ENCODE measurements at places on chromosomes 12 and 14.
A peak's percentile ranks its signal among the peaks of the same experiment; 100 is the strongest.

GRCh38 chr14:53536446-53536845 lies 383.3 kb upstream of the DDHD1 start:
- H3K36me3 ChIP-seq, result no peaks in the 10 kb centered on the region
- no peak overlapping the region for H3K27ac ChIP-seq
- DNase-seq, result no peak
- no peaks in the 10 kb centered on the region for H3K4me1 ChIP-seq

DNA sequence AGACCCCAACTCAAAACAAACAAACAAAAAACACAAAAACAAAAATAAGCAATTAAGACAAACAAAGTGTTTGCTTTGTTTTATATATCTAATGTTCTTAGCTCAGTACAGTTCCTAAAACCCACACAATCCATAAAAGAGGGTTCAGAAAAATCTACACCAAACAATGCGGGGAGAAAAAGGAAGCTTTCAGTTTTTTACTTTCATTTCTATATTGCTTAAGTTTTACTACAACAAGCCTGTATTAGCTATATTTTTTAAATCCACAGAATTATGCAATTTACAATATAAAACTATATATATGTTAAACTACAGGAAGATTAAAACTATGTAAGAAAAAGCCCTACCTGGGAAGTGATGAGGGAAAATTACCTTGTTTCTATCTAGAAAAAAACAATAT lies 41.4 kb downstream of the CLIP1 start:
- H3K36me3 ChIP-seq, result peaks cover 14% of the 10 kb centered on the region
- H3K4me1 ChIP-seq, result no peaks in the 10 kb centered on the region
- no peaks in the 10 kb centered on the region for H3K27me3 ChIP-seq
- no peak for DNase-seq
- no peak overlapping the region for H3K27ac ChIP-seq

- no peaks in the 10 kb centered on the region for H3K27me3 ChIP-seq
- H3K4me1 ChIP-seq, result no peaks in the 10 kb centered on the region
- H3K4me3 ChIP-seq, result no peak overlapping the region
- no peak for DNase-seq
Observed at GRCh38 chr12:7375145-7375543, 68.8 kb downstream of the CD163L1 start.

DNA sequence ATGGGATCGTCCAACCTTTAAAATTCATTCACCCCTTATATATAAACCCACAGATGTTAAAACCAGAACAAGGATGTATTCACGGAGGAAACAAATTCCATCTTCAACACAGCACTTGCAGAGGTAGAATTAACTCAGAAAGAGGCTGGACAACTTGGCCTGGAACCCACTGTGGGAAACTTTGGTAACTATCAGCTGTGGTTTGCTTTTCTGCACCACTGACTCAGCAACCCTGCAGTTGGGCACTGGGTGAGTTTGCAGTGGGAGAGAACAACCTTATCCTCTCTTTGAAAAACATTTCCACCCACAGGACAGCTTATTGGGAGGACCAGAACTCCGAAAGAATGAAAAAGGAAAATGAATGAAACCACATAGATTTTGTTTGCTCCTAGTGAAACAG lies 66.3 kb downstream of the ZNF664 start:
- no peaks in the 10 kb centered on the region for H3K36me3 ChIP-seq
- no peak for DNase-seq
- no peaks in the 10 kb centered on the region for H3K4me1 ChIP-seq
- no peak overlapping the region for H3K4me3 ChIP-seq
- H3K27ac ChIP-seq, result no peak overlapping the region
- no peaks in the 10 kb centered on the region for H3K27me3 ChIP-seq

GRCh38 chr12:123950476-123951349 lies 21.9 kb downstream of the CCDC92 start:
- no peaks in the 10 kb centered on the region for H3K4me1 ChIP-seq
- no peaks in the 10 kb centered on the region for H3K27me3 ChIP-seq
- H3K27ac ChIP-seq, result no peak overlapping the region
- H3K4me3 ChIP-seq, result no peak overlapping the region

GRCh38 chr12:124216966-124217365 lies 77.9 kb upstream of the RFLNA start:
- no peak overlapping the region for H3K27ac ChIP-seq
- no peaks in the 10 kb centered on the region for H3K4me1 ChIP-seq
- no peak for DNase-seq
- H3K4me3 ChIP-seq, result no peak overlapping the region
- H3K36me3 ChIP-seq, result no peaks in the 10 kb centered on the region

DNA sequence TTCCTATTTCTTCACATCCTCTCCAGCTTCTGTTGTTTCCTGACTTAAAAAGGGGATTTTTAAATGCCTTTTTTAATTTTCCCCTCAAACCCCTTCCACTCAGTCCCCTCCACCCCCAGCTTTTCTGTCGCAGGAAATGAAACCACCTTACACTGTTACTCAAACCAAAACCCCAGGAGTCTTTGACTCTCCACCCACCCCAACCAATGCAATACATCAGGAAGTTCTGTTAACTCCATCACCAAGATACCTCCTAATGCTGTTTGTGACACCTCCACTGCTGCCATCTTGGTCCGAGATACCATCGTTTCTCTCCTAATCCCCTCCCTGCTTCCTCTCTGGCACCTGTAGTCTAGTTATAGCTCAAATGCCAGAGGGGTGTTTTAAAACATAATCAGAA lies 25.4 kb upstream of the CPM start:
- DNase-seq, result no peak
- H3K4me3 ChIP-seq, result no peak overlapping the region
- no peaks in the 10 kb centered on the region for H3K36me3 ChIP-seq
- no peak overlapping the region for H3K27ac ChIP-seq

GRCh38 chr12:57896115-57896433 lies 45.3 kb upstream of the ATP23 start:
- DNase-seq, result no peak
- H3K27ac ChIP-seq, result peak overlapping the region; percentile 82
- no peaks in the 10 kb centered on the region for H3K36me3 ChIP-seq
- H3K27me3 ChIP-seq, result no peaks in the 10 kb centered on the region
- no peak overlapping the region for H3K4me3 ChIP-seq

DNA sequence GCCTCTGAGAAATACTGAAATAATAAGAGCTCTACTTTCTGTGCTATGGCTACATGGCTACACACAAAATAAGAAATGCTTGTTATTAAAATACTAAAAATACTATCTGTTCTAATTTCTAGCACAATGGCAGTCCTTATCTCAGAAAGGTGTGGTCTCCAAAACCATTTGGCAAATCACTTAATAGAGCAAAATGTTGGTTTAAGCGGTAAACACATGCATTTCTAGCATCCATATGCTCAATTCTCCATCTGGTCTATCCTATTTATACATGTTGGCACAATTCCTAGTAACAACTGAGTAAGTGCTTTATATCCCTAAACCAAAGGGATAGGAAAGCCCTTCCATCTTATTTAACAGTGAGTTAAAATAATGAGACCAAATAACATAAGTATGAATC lies 107.0 kb downstream of the PAPLN start:
- H3K4me1 ChIP-seq, result no peaks in the 10 kb centered on the region
- H3K27me3 ChIP-seq, result no peaks in the 10 kb centered on the region
- H3K27ac ChIP-seq, result no peak overlapping the region

DNA sequence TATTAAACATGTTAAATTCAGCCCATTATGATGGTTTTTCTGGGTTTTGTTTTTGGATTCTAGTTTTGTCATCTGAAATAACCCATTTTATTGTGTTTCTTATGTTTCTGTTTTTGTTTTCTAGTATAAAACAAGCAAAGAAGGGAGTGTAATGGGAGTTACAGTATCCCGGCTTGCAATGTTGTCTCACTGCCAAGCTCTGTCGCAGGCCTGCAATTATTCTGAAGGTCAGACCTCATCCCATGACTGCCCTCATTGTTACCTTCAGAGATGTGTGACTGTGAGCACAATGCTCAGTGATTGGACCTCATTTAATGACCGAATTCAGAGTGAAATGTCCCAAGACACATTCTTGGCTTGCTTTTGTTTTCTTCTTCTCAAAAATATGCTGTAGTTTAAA lies 73.0 kb upstream of the ATF1 start:
- H3K27ac ChIP-seq, result no peak overlapping the region
- no peaks in the 10 kb centered on the region for H3K27me3 ChIP-seq
- no peaks in the 10 kb centered on the region for H3K4me1 ChIP-seq
- DNase-seq, result no peak
- H3K36me3 ChIP-seq, result peaks cover 40% of the 10 kb centered on the region

DNA sequence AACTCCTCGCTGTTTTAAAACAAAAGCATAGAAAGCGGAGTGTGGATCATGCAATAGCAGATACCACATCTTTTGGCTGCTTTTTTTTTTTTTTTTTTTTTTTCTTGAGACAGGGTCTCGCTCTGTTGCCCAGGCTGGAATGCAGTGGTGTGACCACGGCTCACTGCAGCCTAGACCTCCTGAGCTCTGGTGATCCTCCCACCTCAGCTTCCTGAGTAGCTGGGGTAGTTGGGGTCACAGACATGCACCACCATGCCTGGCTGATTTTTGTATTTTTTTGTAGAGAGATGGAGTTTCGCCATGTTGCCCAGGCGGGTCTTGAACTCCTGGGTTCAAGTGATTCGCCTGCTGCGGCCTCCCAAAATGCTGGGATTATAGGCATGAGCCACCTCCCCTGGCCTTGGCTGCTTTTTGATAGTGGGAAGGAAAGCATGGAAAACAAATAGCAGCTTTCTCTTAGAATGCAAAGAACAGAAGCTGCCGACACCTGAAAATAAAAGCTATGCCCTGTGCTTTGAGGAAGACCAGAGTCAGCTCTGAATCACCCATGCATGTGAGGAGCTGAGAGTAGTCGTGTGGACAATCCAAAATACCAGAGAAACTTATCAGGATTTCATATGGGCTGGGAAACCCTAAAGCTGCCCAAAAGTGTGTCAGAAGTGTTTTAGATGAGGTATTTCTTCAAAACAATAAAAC lies 3.6 kb upstream of the ELK3 start:
- H3K4me1 ChIP-seq, result peaks cover 17% of the 10 kb centered on the region
- H3K27me3 ChIP-seq, result no peaks in the 10 kb centered on the region

DNA sequence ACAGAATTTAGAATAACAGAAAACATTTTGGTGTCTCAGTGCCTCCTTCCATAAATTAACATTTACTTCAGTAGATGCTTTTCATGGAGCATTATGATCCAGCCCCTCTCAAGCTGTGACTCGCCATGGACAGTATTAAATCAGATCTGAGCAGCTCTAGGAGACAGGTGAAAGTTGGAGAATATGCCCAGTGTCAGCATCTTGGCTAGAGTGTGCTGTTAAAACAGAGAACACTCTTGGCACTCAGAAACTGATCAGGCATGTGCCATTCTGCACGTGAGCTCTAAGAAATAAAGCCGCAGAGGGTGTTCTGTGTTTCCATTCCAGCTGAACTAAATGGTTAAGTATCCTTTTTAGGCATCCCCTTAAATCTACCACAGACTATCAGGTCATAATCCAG lies 68.0 kb downstream of the DIP2B start:
- H3K4me1 ChIP-seq, result peaks cover 21% of the 10 kb centered on the region
- no peak overlapping the region for H3K4me3 ChIP-seq
- H3K27me3 ChIP-seq, result no peaks in the 10 kb centered on the region
- H3K36me3 ChIP-seq, result no peaks in the 10 kb centered on the region

- no peak for DNase-seq
- H3K4me1 ChIP-seq, result no peaks in the 10 kb centered on the region
- no peaks in the 10 kb centered on the region for H3K36me3 ChIP-seq
- H3K27me3 ChIP-seq, result no peaks in the 10 kb centered on the region
- H3K27ac ChIP-seq, result no peak overlapping the region
- H3K4me3 ChIP-seq, result no peak overlapping the region
Observed at GRCh38 chr12:26188641-26189040, 6.7 kb upstream of the SSPN start.

- no peaks in the 10 kb centered on the region for H3K27me3 ChIP-seq
- DNase-seq, result no peak
- no peak overlapping the region for H3K4me3 ChIP-seq
- H3K27ac ChIP-seq, result peak overlapping the region; percentile 62
- peaks cover 81% of the 10 kb centered on the region for H3K4me1 ChIP-seq
- H3K36me3 ChIP-seq, result no peaks in the 10 kb centered on the region
Observed at GRCh38 chr12:96213869-96214268, 19.7 kb downstream of the ELK3 start.

DNA sequence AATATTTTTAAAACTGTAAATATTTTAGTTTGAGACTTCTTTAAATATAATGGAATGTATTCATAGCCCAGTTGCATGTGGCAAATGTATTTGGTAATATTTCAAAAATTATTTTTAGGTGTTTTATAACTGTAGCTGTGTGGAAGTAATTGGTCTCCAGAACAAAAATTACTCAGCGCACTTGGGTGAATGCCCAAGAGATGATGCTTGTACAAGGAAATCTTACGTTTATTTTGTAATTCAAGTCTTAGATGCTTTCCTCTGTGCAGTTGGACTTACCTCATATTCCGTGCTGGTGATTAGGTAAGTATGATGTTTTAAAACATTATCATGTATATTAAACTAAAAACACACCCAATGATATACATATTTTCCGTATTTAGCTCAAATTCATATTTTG lies 76.7 kb upstream of the SLCO1B1 start:
- no peak overlapping the region for H3K4me3 ChIP-seq
- no peaks in the 10 kb centered on the region for H3K4me1 ChIP-seq
- H3K27me3 ChIP-seq, result no peaks in the 10 kb centered on the region
- DNase-seq, result no peak

GRCh38 chr12:46264057-46264456 lies 4.8 kb downstream of the SLC38A1 start:
- no peak overlapping the region for H3K4me3 ChIP-seq
- DNase-seq, result no peak
- peak overlapping the region; percentile 7 for H3K27ac ChIP-seq
- peaks cover 76% of the 10 kb centered on the region for H3K4me1 ChIP-seq
- peaks cover 2% of the 10 kb centered on the region for H3K36me3 ChIP-seq

GRCh38 chr12:30098677-30099076 lies 314.9 kb upstream of the TMTC1 start:
- H3K27me3 ChIP-seq, result no peaks in the 10 kb centered on the region
- H3K4me3 ChIP-seq, result no peak overlapping the region
- no peaks in the 10 kb centered on the region for H3K36me3 ChIP-seq
- DNase-seq, result no peak

GRCh38 chr14:103738701-103739451 lies 23.3 kb downstream of the ZFYVE21 start:
- no peak overlapping the region for H3K4me3 ChIP-seq
- no peak overlapping the region for H3K27ac ChIP-seq
- peaks cover 6% of the 10 kb centered on the region for H3K36me3 ChIP-seq
- H3K27me3 ChIP-seq, result no peaks in the 10 kb centered on the region

DNA sequence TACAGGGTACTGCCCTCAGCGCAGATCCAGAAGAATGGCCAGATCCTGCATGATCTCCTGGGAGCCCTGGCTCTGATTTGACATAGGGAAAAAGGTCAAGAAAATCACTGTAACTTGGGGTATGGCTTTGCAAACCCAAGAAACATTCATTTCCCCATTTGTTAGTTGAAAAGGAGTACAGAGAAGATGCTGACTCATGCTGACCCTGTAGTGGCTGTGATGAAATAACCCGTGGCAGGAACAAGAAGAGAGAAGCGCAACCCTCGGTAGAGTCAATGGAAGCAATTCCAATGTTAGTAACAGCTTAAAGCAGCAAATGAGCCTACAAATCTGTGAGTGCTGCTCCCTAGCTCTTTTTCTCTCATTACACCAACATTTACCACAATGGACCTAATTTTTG lies 281.6 kb upstream of the NPAS3 start:
- no peaks in the 10 kb centered on the region for H3K4me1 ChIP-seq
- no peaks in the 10 kb centered on the region for H3K36me3 ChIP-seq
- no peak for DNase-seq
- H3K27ac ChIP-seq, result no peak overlapping the region

Data from CD4-positive, alpha-beta memory T cell (primary cell).